IPS-NIHi11 (cell line): ENCODE measurements at places on chromosomes 1 and 21.

DNA sequence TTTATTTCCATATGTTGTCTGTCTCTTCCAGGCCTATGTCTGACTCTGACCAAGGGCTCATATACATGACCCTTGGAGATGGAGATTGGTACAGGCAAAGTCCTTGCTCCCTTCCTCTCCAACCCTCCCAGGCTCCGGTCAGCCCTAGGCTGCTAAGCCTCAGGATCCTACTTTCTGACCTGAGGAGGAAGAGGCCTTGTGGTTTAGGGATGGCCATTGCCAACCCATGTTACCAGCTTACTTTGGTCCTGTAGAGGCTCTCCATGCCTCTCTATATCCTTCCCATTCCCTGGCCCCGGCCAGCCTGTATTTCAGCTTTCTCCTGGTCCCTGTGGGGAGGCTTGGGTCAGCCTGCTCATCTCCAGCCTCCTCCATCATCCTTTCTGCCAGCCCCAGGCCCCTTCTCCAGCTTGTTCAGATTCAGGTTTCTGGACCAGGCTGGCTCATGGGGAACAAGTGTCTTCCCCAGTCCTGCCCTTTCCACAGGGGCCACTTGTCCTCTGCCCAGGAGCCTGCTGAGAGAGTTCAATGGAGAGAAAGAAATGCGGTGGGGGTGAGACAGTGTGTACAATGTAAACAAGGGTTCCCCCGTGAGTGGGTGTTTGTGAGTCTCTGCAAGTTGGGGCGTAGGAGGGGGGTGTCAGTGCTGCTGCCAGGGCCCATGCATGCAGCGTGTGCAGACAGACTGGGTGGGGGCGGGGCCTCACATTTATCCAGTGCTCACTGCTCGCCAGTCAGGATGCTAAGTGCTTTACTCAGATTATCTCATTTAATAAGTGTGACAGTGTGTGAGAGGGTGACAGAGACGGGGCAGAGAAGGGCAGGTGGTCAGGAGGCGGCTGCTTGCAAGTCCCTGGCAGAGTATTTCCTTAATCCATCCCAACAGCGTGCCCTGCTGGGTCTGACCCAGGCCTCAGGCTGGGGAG lies 31.3 kb upstream of the FOXO6 start:
- no peak for DNase-seq

DNA sequence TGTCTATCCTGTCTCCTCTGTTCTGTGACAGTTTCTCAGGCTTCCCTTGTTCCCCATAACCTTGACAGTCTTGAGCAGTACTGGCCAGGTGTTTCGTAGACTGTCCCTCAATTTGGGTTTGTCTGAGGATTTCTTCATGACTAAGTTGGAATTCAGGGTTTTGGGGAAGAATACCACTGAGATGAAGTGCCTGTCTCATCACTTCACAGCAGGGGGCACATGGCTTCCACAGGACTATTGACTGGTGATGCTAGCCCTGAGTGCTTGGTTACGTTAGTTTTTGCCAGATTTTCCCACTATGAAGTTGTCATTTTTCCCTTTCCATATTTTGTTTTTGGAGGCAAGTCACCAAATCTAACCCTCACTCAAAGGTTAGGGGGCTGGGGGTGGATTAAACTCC lies 45.7 kb downstream of the CDCP2 start:
- no peak for DNase-seq

- DNase-seq = no peak
These were observed 109.8 kb upstream of the COL6A1 start for GRCh38 chr21:45871616-45872236.

GRCh38 chr21:35142036-35142815 lies 93.1 kb upstream of the RUNX1 start:
- DNase-seq = no peak

DNA sequence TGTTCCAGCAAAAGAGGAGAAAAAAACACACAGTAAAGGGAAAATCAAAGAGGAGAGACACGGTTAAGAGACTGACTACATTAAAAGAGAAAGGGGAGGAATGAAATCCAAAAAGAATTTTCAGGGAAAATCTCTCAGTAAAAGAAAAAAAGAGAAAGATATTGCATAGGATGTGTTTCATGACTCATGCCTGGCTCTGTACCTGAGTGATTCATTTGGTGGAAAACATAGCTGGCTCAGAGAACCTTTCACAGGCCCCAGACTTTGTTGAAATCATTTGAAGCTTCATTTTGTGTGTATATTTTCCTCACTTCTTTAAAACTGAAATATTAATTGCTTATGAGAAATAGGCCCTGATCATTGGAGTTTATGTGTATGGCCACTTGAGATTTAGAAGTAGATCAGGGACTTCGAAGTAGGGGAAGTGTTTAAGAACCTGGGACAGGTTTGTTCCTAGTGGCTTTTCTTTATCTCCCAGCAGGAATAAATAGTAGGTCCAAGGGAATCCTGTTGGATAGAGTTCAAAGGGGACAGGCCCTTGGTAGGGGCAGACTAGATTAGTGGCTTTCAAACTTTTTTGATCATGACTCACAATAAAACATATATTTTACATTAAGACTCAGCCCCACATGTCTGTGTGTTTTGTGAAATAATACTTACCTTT lies 239.1 kb upstream of the SGIP1 start:
- no peak for DNase-seq

GRCh38 chr1:211938561-211938997 lies 96.8 kb downstream of the INTS7 start:
- no peak for DNase-seq

DNA sequence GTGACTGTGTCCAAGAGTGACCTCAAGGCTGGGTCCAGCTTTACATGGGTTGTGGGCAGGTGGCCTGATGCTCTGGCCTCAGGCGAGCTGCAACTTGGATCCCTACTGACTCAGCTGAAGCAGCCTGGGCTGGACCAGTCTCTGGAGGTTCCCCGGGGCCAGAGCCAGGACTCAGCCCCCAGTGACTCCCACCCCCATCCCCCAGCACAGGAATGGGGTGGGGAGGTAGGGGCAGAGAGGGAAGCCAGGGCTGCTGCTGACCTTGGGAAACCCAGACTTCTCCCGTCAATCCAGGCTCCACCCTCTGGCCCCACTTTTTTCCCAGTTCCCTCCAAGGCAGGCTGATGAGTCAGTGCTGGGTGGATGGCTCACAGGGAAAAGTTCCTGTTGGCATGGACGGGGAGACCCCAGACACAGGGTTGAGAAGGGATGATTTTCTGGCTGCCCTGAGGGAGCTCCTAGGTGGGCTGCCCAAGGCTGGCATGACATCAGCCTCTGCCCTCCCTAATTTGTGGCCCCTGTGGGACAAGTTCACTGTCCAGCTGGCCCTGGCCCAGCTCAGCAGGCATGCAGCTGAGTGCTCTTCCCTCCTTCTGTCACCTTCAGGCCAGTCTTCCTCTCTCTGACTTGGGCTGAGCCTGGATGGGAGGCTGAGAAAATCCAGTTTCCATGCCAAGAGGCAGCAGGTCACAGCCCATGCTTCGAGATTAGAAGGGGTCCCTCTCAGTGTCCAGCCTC lies 2.2 kb downstream of the ZC3H12A start:
- no peak for DNase-seq

GRCh38 chr1:85406081-85406480 lies 58.9 kb downstream of the DDAH1 start:
- DNase-seq = no peak
